ENCODE measurements at places on chromosomes 4 and X. TPM values are rescaled to one million over a fixed set of nuclear protein-coding genes. Genes with fewer than 3 reads are reported as not detected.

Gene XAGE1B
- total RNA-seq, result 0.76 TPM

- DNase-seq, result no peak
Measured at GRCh38 chr4:18390655-18391353, 369.2 kb upstream of the LCORL start.

GRCh38 chr4:37139987-37140386 lies 104.6 kb upstream of the NWD2 start:
- no peak for DNase-seq

- DNase-seq, result no peak
Measured at GRCh38 chr4:184216515-184216914, 1.2 kb downstream of the ENPP6 start.

DNA sequence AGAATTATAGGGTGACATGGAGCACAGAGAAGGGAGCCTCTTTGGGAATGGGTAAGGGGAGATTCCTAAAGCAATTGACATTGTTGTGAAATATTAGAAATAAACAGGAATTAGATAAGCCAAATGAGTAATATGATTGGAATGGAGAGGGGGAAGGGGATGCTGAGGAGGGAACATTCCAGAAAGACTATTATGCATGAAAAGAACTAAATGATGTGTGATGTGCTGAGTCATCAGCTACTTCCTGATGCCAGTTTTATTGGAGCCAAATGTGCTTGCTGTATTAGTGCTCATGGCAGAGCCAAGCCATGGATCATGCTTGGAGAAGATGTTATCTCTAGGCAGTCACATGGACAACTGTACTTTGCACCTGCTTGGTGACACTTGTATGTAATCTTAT lies 189.0 kb upstream of the HCCS start:
- no peak for DNase-seq

DNA sequence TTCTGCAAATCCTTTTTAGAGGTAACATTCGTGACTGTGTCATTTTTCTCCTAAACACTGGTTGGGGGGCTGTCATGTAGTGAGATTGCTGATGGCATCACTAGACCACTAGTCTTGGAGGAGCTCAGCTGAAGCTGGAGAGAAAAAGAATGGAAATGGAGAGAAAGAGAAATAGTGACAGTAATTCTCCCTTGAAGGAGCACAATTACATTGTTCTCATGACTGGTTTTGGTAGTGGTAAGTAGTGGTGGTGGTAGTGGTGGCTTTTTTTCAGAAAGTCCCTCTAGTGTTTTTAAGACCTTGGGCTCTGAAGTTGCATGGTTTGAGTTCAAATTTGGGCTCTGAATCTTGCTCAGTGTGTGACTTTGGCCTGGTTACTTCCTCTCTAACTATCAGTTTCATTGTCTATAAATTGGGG lies 99.8 kb downstream of the LARP7 start:
- no peak for DNase-seq

Measured in lower leg skin (tissue), 4 donors.